NCI-H1105 treated with DMSO at 0.1 percent for 48 hours (cell line): ENCODE measurements at places on chromosomes 3 and 15.

DNA sequence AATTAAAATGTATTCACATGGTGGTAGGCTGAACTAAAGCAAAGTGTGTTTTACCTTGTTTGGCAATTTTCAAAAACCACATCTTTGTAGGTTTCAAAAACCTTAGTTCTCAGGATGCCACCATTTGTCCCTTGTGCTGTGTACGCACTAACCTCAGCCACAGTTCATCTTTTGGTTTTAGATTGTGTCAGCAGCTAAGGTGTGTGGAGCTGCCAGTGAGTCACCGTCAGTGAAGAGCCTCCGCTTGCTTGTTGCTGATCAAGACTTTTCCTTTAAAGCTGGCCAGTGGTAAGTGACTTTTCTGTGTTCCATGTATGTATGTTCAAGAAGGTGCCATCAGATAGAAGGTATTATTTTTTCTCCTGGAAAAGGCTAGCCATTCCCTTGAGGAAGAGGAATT, 21.1 kb downstream of the OXNAD1 start:
- DNase-seq: no peak

- DNase-seq: no peak
Measured at GRCh38 chr3:114494498-114494897, 200.7 kb downstream of the TIGIT start.

DNA sequence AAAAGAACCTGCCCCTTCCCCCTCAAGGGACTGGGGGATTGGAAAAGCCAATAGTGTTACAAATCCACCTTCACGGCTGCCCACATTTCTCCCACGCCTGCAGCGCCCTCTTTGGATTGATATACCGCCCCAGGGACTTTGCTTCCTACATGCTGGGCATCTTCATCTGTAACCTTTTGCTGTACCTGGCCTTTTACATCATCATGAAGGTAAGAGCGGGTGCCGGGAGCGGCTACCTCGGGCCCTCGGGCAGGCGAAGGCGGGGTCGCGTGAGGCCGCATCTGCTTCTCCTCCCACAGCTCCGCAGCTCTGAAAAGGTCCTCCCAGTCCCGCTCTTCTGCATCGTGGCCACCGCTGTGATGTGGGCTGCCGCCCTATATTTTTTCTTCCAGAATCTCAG, 73.1 kb downstream of the USF3 start:
- no peak for DNase-seq

DNA sequence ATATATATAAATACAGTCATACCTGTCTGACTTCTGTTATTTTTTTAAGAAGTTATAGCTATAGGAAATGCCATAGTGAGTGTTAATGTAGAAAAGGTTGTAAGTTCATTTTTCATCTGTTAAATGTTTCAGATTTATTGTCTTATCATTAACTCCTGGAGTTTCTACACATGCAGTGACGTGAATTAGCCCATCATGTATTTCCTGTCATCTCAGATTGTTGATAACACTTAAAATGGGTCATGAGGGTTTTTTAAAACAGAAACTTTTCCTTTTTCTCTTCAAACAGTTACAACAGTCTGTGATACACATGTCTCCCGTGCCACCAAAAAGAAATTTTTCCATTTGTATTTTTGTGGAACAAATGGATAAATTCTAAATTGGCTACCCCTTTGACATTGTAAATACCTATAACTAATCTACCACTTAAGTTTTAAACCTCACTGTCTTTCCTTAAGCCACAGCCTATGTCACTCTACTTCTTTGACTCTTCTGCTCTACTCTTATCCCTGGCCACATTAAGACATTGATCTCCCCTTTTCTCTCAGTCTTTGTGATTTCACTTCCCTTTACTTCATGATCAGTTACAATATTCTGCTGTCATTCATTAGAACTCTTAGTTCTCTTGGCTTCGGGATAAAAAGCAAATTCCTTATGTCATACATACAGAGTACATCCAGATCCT, 89.1 kb downstream of the NEO1 start:
- no peak for DNase-seq

DNA sequence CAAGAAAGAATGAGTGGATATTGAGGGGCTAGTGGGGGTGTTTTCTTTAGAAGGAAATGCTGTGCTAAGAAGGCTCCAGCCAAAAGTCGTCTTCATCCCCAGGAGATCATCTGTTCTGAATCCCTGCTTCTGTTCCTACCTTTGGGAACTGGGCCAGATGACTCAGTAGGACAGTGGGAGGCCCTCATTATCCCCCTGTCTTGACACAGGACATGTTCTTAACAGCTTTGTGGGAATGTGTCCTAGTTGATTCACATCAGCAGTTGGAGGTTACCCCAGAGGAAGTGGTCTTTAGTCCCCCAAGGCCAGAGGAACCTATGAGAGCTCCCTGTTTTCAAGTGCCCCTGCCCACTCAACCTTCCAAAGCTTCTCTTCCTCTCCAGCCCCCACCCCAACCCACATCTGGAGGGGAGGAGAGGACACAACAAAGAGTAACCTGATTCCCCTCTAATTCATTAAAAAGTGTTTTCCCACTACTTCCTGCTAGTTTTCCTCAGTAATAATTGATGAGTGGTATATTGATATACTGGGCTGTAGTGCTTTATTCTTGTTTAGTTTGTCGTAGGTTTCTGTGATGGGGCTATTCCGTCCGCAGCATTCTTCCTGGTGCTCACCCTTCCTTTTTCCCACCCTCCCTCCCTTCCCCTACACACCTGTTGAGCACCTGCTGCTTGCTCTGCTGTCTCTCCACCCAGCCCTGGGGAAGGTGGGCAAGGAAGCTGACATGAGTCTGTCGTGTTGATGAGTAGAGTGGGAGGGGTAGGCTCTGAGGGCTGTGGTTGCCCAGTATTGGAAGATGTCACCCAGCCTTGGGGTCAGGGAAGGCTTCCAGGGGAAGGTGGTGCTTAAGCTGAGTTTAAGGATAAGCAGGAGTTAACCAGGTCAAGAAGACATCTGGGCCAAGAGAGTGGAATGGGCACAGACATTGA, 9.3 kb downstream of the PXYLP1 start:
- DNase-seq: no peak

GRCh38 chr3:193768070-193768394, 175.0 kb downstream of the OPA1 start:
- no peak for DNase-seq

DNA sequence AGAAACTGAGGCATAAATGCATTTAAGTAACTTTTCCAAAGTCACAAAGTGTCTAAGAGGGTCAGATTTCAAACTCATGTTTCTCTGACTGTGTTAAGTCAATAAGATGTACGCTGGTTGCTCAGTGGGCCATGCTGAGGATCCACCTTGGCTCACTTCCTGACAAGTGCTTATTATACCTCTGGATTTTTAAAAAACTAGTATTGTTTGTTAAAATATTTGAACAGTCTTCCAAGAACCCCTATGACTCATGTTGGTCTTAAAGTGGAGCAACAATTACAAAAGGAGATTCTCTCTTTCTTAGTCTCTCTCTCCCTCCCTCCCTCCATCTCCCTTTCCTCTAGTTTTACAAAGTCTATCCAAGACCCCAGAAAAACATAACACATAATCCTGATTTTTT, 1050.2 kb downstream of the AGBL1 start:
- no peak for DNase-seq

- DNase-seq: no peak
Measured at GRCh38 chr3:54071601-54072000, 50.8 kb upstream of the CACNA2D3 start.

- no peak for DNase-seq
Measured at GRCh38 chr3:155497930-155498647, 204.6 kb upstream of the STRIT1 start.

DNA sequence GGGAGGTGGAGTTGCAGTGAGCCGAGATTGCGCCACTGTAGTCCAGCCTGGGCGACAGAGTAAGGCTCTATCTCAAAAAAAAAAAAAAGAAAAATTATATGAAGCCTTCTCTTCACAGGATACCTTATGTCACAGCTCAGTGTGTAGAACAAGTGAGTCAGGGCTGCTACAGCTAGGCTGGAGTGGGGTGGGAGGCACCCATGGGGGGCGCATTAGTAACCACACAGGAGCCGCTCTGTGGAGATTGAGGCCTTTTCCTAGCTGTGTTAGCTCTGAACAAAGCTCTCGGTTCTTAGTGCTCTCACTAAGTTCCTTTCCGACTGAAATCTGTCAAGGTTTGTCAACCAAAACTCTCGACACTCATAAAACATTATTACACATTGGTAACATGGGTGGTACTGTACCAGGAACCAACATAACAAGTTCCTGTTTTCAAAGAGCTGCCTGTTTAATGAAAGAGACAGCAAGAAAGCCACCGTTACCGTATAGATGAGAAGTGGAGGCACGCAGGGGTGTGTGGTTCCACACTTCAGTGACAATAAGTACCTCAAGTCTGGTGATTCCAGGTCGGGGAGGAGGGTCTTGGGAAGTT, 4.5 kb downstream of the LRRC31 start:
- DNase-seq: no peak

- DNase-seq: no peak
Measured at GRCh38 chr15:31516874-31517273, 190.2 kb downstream of the KLF13 start.

GRCh38 chr3:149174901-149175300, 45.5 kb downstream of the HPS3 start:
- no peak for DNase-seq

DNA sequence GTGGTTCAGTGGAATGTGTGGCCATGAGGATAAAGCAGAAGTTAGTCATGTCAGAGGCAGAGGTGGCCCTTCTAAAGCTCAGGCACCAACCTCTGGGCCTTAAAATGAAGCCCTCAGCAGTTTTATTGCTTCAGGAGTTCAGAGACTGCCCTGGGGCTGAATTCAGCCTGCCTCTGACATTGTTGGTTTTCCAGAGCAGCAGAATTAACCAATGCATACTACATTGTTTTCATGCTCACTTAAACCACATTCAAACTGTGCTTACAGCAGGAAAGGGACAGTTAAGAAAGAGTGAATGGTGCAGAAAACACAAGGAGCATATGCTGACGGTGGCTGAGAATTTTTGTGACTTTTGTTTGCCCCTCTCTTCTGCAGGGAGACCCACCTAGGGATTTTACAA, 320.2 kb downstream of the CHST2 start:
- DNase-seq: no peak

GRCh38 chr3:16404349-16404895, 109.1 kb downstream of the RFTN1 start:
- DNase-seq: no peak

- no peak for DNase-seq
Measured at GRCh38 chr3:45135959-45136358, 10.2 kb downstream of the CDCP1 start.

DNA sequence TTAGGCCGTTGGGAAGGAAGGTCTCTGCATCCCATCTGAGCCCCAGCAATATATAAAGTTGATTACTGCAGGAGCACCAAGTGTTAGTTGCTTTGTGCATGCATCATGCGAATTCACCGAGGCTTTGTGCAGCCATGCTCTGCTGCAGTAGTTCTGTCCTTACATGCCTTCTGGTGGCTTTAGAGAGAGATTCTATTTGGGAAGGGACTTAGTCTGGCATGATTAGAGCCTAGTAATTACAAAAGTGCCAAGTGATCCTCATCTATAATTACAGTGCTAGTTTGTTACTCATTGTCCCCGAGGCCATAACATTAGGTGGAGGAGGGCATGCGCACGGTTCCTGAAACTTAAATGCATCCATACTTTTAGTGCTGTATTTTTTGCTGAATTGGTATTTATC, 353.6 kb downstream of the CNTN4 start:
- DNase-seq: peak; percentile 79
